ENCODE measurements at places on chromosomes 16 and 17. TPM values are rescaled to one million over a fixed set of nuclear protein-coding genes. Genes with fewer than 3 reads are reported as not detected.

ANTKMT gene
- 29.1 TPM for total RNA-seq

- DNase-seq = peak; percentile 93
Measured at GRCh38 chr17:38748149-38748891, at the start of gene PCGF2. TSS of gene PCGF2 (minus strand) at chr17:38748336. CDS start at chr17:38740402, 7,934 bp downstream.

DNA sequence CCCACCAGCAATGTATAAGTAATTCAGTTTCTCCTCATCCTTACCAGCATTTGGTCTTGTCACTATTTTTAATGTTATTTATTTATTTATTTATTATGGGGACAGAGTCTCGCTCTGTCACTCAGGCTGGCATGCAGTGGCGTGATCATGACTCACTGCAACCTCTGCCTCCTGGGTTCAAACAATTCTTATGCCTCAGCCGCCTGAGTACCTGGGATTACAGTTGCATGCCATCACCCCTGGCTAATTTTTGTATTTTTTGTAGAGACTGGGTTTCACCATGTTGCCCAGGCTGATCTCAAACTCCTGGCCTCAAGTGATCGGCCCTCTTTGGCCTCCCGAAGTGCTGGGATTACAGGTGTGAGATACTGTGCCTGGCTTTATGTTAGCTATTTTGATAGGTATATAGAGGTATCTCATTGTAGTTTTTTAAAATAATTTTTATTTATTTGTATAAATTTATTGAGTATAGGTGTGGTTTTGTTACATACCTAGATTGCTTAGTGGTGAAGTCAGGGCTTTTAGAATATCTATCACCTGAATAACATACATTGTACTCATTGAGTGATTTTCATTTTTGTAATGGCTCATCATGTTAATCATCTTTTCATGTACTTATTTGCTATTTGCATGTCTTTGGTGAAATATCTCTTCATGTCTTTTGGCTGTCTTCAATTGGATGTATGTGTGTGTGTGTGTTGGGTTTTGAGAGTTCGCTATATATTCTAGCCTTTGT lies 53.3 kb downstream of the TANC2 start:
- DNase-seq = no peak

DNA sequence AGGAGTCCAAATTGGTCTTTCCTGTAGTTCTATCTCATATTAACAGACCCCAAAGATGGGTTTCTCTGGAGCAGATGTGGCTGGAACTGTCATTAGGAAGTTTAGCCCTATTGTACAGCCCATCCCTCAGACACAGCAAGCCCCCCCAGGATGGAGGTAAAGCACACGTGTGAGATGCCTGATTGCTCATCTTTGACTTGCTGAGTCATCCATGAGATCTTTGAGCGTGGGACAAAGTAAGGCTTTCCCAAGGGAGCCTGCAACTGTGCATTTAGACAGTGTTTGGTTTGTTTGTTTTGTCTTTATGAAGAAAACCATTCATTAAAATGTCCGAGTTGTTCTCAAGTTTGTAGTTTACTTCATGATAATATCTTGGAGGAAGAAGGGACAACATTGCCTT lies 145.3 kb upstream of the CDH13 start:
- no peak for DNase-seq

GRCh38 chr17:40097931-40098845 lies 2.2 kb downstream of the NR1D1 start:
- DNase-seq = peak; percentile 72

DNA sequence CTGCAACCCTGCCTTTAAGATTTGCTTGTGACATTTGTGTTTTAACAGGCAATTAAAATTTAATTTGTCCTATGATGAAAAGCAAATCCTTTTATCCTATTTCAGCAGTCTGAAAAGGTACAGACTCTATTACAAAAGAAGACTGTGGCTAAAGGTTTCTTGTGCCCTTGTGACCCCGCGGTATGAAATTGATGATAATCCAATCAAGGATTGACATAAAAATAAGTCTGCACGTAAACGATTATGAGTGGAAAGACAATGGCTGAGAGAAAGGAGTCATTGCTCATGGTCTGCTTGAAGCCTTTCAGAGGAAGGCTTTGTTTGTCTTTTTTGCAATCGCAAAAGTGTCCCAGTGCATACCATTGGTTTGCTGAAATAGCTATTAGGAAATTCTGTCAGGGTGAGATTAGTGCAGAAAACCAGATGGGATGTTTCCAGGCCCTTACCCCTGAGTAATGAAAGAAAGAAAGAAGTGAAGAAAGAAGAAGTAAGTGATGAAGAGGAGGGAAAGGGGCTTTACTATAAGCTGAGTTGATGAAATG lies 867.8 kb upstream of the CDH8 start:
- no peak for DNase-seq

ARHGAP44 gene
- total RNA-seq = 8.6 TPM

ACSM3 gene
- total RNA-seq = 9.4 TPM

DNA sequence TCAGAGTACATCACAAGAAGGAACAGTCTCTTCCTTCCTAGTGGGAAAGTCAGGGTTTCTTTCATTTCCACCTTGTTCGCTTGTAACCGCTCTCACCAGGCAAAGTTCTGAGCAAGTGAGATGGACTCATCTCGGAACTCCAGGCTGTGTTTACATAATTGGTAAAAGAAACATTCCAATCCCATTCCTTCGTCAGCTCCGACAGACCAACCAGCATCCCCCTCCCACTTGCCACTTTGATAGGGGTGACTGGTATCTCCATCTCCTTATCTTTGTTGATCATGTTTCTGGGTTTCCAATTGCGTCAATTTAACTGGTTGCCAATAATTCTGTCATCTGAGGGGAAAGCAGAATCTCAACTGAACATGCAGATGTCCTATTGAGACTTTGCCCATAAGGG lies 36.8 kb upstream of the LYRM9 start:
- no peak for DNase-seq

DNA sequence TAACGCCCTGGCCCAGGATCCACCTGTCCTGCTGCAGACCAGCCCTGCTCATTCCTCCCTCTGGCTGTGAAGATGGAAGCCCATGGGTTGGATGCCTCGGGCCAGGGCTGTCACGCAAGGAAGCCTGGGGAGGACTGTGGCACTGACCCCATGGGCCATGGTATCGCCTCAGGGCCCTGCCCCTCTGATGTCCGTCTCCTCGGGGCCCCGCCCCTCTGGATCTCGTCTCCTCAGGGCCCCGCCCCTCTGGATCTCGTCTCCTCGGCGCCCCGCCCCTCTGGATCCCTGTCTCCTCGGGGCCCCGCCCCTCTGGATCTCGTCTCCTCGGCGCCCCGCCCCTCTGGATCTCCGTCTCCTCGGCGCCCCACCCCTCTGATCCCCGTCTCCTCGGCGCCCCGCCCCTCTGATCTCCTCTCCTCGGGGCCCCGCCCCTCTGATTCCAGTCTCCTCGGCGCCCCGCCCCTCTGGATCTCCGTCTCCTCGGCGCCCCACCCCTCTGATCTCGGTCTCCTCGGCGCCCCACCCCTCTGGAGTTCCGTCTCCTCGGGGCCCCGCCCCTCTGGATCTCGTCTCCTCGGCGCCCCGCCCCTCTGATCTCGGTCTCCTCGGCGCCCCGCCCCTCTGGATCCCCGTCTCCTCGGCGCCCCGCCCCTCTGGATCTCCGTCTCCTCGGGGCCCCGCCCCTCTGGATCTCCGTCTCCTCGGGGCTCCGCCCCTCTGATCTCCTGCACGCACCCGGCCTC lies 24.0 kb downstream of the METRNL start:
- DNase-seq = no peak

- DNase-seq = no peak
Measured at GRCh38 chr16:15587152-15587825, 55.7 kb downstream of the MARF1 start.

DNA sequence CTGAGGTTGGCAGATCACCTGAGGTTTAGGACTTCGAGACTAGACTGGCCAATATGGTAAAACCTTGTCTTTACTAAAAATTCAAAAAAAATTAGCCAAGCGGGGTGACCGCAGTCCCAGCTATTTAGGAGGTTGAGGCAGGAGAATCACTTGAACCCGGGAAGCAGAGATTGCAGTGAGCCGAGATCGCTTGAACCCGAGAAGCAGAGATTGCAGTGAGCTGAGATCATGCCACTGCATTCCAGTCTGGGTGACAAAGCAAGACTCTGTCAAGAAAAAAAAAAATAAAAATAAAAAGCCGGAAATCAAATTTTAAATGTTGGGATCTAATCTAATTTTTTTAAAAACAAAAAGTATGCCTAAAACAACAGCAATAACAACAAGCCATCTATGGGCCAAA lies 56.3 kb downstream of the ABCC1 start:
- no peak for DNase-seq

GRCh38 chr17:27526604-27527002 lies 70.4 kb downstream of the KSR1 start:
- DNase-seq = no peak

CFAP97D1 gene
- total RNA-seq = not detected

DNA sequence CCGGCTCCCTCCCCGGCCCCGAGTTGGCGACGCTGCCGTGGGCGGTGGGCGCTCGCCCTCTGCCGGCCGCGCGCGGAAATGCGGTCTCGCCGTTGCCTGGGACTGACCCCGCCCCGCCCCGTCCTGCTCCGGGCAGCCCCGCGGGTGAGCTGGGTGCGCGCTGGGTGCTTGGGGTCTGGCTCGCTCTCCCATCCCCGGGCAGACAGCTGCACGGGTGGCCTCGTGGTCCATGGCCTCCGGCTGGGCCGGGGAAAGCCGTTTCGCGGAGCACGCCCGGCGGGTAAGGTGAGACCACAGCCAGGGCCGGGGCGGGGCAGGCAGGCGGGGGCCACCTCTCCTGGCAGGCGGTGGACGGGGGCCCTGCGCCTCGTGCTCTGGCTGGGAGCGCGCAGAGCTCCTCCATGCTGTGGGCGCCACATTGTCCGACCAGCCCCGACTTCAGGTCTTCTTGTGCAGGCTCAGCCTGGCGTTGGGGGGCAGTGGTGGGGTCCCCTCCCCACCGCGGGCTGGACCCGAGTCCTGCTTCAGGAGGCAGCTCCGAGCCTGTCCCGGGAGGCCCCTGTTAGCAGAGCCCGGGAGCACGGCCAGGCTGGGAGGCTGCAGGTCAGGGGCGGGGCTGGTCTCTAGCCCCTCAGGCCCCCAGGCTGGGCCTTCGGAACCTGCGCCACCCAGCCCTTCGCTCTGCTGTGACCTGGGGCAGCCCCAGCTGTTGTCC lies 7.0 kb upstream of the C1QTNF8 start:
- peak; percentile 79 for DNase-seq

- DNase-seq = no peak
Measured at GRCh38 chr17:49378311-49378710, 16.3 kb upstream of the ZNF652 start.

DNA sequence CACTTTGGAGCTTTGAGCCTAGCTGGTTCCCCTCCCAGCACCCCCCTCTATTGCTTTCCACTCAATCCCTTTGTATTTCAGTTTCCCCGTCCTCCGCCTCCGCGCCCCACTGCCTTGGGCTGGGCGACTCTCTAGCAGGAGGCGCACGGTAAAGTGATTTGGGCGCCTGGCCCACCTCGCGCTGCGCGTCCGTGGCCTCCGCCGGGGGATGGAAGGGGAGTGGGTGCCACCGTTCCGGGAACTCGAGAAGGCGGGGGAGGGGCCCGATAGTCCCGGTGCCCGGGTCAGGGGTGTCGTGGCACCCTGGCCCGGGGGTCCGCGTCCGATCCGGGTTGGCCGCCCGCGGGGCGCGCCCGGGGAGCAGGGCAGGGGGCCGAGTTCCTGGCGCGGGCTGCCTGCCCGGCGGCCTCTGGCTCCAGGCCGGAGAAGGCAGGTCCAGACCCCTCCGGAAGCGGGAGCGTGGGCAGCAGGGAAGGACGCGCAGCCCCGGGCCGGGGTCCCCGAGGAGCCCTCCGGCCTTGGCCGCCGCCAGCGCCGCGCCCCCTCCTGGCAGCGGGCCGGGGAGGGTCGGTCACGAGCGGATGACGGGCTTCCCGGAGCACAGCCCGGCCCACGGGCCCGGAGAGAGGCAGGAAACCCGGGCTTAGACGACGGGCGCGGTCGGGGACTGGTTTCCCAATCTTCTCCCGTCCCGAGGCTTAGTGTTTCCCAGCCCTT lies 15.8 kb downstream of the MEOX1 start:
- peak; percentile 90 for DNase-seq

CCL3 gene
- not detected for total RNA-seq

- DNase-seq = no peak
Measured at GRCh38 chr16:67943619-67944504, at the start of gene LCAT. TSS of gene LCAT (minus strand) at chr16:67944120. CDS start at chr16:67944101, 19 bp downstream.

GRCh38 chr16:1244881-1245280 lies 4.4 kb downstream of the TPSAB1 start:
- DNase-seq = no peak

CES1 gene
- total RNA-seq = 52.2 TPM

DNA sequence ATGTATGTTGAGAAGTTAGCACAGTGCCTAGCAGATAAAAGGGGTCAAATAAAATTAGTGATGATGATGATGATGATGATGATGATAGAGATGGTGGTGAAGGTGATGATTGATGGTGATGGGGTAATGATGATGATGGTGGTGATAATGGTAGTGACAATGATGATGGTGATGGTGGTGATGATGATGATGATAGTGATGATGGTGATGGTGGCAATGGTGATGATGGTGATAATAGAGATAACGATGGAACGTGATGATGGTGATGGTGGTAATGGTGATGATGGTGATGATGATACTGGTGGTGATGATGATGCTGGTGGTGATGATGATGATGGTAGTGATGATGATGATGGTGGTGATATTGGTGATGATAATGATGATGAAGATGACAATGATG lies 223.7 kb downstream of the FOXL1 start:
- no peak for DNase-seq

- DNase-seq = no peak
Measured at GRCh38 chr16:61042737-61043136, 993.5 kb downstream of the CDH8 start.

- no peak for DNase-seq
Measured at GRCh38 chr16:6207124-6207523, 1109.5 kb upstream of the EEF2KMT start.

GRCh38 chr17:27466743-27467375 lies 10.6 kb downstream of the KSR1 start:
- DNase-seq = peak; percentile 80

GRCh38 chr16:1942047-1942809 lies 771 bp downstream of the MSRB1 start:
- DNase-seq = peak; percentile 69

DNA sequence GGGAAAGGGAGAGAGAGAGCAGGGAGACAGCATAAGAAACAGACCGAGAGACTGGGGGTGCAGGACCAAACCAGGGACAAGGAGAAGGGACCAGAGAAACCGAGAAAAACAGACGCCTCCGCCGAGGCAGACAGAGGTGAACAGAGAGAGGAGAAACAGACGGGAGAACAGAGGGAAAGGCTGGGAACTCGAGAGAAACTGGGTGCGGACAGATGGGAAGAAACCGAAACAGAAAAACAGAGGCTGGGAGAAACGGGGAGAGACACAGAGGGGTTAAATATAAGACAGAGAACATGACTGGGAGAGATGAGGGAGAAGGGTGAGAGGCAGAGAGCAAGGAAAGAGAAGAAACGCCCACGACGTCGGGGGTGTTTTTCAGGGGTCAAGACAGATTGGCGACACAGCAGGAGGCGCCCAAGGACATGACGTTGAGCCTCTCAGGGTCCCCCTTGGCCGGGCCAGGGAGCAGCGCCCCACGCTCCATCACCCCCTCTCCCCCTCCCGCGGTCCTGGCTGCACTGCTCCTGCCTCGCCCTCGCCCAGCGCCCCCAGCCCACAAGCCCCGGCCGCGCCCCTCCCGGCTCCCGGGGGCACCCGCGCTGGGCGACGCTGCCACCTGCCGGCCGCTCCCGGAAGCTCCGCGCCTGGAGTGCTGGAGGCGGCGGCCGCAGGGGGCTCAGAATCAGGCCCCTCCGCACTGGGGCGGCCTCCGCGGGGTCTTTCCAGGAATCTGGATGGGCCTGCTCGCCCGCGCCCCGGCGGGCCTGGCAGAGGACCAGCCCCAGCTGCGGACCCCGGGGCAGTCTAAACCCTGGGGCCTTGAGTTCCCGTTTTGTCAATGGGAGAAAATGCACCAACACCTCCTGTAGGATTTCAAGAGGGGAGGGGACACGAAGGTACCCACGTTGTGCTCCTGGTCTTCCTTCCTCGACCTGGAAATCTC lies 1.3 kb upstream of the TMEM92 start:
- peak; percentile 83 for DNase-seq

Data from Right ventricle myocardium inferior (tissue), 1 donor.